WTC11 (cell line): ENCODE measurements at places on chromosomes 12 and 14.

DNA sequence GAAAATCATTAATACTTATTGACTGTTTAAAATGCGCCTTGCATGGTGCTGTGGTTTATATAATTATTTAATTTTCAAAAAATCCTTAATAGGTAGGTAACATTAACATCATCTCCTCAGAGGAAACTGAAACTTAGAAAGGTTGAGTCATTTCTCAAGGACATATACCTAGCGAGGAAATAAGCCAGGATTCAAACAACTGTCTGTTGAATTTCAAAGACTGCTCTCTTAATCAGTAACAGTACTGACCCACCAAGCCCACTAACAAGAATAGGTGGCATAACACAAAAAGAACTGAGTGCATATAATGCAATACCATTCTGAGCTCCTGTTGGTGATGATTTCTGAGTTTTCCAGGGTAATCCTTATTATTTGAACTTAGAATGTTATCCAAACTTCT is 174.3 kb downstream of the SOX5 start:
- DNase-seq, result no peak

DNA sequence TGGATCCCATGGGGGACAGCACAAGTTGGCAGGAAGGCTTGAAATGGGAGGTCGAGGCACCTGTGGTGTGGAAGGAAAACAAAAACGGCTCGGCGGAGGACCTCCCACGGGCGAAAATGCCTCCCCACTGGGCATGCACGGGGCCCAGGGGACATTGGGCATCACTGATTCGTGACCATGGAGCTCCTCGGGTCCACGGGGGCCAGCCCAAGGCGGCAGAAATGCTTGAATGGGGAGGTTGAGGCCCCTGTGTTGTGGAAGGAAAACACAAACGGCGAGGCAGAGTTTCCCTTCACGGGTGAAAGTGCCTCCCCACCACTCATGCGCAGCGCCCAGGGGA is 376.0 kb downstream of the ALG10 start:
- peak; percentile 2 for DNase-seq

DNA sequence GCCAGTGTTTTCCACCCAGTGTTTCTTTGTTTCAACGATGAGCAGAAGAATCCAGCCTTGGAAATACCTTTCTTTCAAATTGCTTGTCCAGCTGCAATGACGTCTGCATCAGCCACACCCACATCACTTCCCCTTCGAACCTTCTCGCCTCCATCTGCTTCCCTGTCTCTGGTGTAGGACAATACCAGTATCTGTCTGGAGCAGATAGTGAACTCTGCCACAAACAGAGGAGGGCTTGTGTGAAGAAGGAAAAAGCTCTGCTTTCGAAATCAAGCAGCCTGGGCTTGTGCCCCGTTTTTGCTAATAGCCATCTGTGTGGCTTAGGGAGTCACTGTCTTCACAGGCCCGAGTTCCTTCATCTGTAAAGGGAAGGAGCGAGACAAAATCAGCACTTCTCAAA is 415.4 kb downstream of the ZFP36L1 start:
- DNase-seq, result no peak

DNA sequence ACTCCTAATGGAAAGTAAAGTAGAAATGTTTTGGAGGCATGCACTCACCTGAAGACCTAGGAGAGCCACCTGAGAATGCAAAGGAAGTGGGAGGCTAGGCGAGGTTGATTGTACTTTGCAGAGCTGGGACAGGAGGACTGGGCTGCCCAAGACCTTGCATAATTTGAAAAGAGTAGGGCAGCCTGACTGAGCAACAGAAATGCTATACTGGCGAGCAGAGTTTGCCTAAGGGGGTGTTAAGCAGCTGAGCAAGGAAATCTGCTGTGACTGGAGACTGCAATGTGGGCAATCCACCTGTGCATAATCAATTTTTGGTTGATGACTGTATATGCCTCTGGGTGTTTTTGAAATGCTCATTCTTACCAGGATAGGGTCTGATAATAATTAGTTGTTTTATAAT is 834.1 kb downstream of the TRHDE start:
- peak; percentile 10 for DNase-seq

- DNase-seq, result no peak
Measured at GRCh38 chr12:66032739-66033138, 97.8 kb downstream of the LLPH start.

- DNase-seq, result no peak
Measured at GRCh38 chr12:70383886-70384285, 17.8 kb downstream of the KCNMB4 start.

DNA sequence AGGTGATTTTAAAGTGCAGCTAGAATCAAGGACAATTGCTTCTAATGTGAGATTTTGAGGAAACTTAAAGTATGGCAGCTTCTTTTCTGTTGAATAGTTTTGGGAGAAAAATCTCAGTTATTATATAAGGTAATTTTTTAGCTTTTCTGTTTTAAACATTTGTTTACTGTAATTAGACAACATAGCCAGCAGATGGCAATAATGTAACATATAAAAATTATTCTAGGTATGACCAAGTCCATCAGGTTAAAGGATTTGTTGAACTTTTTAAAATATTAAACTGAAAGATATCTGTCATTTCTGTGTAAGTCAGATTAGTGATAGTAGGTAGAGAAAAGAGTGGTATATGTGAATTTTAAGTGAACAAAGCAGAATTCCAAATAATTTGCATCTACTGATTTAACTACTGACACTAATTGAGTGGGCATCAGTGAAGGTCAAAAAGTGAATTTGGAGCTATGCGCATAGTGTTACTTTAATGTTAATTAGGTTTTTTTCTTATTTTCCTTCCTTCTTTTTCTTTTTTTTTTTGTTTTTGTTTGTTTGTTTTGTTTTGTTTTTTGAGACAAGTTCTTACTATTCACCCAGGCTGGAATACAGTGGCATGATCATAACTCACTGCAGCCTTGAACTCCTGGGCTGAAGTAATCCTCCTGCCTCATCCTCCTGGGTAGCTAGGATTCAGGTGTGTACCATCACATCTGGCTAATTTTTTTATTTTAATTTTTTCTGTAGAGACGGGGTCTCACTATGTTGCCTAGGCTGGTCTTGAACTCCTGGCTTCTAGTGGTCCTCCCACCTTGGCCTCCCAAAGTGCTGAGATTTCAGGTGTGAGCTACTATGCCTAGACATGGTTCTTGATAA is 18.6 kb downstream of the PRORP start:
- no peak for DNase-seq

- no peak for DNase-seq
Measured at GRCh38 chr12:45566257-45566656, 163.2 kb upstream of the ARID2 start.

DNA sequence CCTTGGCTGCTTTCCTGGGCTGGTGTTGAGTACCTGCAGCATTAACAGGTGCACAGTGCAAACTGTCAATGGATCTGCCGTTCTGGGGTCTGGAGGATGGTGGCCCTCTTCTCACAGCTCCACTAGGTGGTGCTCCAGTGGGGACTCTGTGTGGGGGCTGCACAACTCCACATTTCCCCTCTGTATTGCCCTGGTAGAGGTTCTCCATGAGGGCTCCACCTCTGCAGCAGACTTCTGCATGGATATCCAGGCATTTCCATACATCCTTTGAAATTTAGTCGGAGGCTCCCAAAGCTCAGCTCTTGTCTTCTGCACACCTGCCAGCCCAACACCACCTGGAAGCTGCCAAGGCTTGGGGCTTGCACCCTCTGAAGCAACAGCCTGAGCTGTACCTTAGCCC is 198.6 kb downstream of the GXYLT1 start:
- no peak for DNase-seq

- no peak for DNase-seq
Measured at GRCh38 chr12:12176402-12176801, 90.4 kb downstream of the LRP6 start.

DNA sequence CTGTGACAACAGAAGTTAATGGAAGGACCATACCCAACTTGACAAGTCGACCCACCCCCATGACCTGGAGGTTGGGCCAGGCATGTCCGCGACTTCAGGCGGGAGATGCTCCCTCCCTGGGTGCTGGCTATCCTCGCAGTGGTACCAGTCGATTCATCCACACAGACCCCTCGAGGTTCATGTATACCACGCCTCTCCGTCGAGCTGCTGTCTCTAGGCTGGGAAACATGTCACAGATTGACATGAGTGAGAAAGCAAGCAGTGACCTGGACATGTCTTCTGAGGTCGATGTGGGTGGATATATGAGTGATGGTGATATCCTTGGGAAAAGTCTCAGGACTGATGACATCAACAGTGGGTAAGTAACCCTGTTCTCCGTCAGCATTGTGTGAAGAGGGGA is 220.1 kb downstream of the NAV3 start:
- DNase-seq, result no peak

DNA sequence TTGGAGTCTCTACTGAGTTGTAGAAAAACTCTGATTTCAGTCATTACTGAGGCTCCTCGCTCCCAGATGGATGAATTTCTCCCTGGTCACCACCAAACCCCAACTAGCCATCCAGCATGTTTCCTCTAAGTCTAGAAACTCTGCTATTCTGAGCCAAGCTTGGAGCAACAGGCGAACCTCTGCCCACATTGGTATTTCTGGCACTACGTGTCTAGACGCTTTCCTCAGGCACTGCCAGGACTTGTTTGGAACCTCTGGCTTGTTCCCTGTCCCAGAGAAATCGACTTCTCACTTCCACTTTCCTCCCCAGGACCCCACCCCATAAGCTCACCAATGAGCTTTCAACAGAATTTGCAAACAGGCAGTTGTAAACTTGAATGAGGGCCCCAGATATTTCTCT is 27.6 kb downstream of the WSCD2 start:
- DNase-seq, result no peak

DNA sequence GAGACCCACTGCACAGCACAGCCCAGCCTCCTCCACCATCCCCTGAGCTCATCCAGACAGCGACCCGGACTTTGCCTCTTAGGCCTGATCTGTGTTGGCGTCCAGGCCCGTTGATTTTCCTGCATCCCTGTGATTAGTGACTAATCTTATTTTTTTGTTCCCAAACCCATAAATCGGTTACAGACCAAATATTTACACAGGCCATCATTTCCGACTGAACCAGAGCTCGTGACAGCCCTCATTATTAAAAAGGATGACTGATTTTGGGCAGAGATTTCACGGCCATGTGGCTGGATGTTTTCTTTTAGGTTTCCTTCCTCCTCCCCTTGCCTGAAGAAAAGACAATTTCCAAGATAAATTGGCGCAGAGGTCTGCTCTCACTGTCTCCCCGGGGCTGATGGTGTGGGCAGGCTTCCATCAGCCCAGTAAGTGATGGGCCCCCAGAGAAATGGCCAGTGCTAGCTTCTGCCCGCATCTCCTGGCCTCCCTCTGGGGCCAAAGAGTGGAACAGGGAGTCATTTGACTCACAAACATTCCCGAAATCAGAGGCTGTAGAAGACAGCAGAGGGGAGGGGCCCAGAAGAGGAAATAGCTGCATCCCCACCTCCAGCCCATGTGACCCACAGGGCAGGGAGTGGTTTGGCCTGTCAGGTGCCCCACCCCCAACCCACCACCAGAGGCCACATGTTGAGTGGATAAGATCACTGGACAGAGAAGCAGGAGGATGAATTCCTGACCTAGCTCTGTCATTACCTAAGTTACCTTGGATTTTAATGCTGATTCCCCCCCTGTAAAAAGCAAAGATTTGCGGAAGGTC is 283.5 kb downstream of the KSR2 start:
- peak; percentile 85 for DNase-seq

- DNase-seq, result no peak
Measured at GRCh38 chr14:78135450-78135891, 34.7 kb upstream of the NRXN3 start.

DNA sequence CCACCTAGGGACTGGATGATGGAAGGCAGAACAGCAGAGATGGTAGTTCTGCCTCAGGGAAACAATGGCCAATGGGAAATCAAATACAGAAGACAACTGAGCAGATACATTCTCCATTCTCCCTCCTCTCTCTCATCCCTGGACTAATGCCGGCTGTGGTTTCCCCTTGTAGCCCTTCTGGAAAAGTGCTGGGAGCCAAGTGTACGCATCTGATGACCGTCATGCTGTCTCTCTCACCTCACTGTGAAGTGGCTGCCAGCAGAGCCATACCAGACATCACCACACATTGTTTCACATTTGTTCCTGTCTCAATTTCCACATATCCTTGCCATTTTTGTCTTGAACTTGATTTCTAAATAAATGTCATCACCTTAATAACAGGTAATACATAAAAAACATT is 3.1 kb downstream of the TAS2R46 start:
- DNase-seq, result no peak

GRCh38 chr12:48823281-48823680 is 5.0 kb downstream of the CACNB3 start:
- no peak for DNase-seq

GRCh38 chr14:57486767-57487379 is 6.8 kb downstream of the CCDC198 start:
- DNase-seq, result no peak

DNA sequence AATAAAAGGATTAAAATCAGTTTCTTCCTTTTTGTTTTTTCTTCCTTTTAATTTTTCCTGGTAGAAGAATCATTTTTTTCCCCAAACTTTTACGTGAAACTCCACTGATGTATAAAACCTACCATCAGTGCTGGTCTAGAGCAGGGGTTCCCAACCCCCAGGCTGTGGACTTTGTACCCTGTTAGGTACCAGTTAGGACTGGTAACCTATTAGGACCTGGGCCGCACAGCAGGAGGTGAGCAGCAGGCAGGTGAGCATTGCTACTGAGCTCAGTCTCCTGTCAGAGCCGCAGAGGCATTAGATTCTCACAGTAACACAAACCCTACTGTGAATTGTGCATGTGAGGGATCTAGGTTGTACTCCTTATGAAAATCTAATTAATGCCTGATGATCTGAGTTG is 10.1 kb downstream of the SMCO2 start:
- peak; percentile 28 for DNase-seq

- no peak for DNase-seq
Measured at GRCh38 chr12:121537814-121538698, 42.8 kb downstream of the KDM2B start.

DNA sequence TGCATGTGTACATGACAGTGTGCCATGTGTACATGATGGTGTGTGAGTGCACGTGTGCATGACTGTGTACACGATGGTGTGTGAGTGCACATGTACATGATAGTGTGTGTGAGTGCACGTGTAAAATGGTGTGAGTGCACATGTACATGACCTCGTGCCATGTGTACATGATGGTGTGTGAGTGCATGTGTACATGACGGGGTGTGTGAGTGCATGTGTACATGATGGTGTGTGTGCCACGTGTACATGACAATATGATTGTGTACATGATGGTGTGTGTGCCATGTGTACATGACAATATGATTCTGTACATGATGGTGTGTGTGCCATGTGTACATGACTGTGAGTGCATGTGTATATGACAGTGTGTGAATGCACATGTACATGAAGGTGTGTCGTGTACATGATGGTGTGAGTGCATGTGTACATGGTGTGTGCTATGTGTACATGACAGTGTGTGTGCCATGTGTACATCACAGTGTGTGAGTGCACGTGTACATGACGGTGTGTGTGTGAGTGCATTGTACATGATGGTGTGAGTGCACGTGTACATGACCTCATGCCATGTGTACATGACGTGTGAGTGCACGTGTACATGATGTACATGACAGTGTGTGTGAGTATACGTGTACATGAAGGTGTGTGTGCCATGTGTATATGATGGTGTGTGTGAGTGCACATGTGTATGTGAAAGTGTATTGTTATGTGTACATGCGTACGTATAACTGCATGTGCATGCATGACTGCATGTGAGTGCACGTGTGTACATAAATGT is 46.3 kb downstream of the FBRSL1 start:
- DNase-seq, result no peak

- DNase-seq, result no peak
Measured at GRCh38 chr12:116594325-116595038, 35.3 kb downstream of the MAP1LC3B2 start.

- no peak for DNase-seq
Measured at GRCh38 chr12:59890896-59891579, 295.2 kb downstream of the SLC16A7 start.
